Stimulated activated CD8-positive, alpha-beta memory T cell treated with anti-CD3 and anti-CD28 coated beads, Interleukin-4, amount 100 ng/mL, for 24 hours (primary cell): ENCODE measurements at places on chromosomes 5 and 9.

- peak; percentile 46 for DNase-seq
Observed at GRCh38 chr9:132169672-132170392, 8.0 kb downstream of the NTNG2 start.

DNA sequence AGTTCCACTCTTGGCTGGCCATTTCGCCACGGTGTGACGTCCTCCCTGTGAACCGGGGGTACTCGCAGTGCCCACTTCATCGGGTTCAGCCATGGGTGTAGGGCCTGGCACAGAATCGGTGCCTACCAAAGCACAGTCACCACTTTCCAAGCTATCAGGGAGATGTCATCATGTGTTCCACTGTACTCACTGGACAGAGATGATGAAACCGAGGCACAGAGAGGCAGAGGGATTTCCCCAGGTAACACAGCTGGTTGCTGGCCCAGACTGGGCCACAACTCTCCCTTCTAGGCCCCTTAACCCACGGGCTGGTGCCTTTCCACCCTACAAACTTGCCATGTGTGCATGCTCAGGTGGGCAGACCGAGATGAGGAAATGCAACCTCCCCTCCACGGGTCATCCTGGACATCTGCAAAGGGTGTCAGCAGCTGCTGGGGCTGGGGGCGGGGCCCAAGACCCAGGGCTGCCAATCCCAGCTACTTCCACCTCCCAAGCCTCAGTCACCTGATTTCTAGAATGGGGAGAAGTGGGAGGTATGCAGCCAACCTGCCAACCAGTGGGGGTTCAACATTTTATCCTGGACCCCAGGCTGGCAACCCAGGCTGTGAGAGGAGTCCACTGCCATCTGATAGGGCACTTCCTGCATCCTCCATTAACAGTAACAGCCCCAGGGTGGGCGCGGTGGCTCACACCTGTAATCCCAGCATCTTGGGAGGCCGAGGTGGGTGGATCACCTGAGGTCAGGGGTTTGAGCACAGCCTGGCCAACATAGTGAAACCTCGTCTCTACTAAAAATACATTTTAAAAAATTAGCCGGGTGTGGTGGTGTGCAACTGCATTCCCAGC lies 893 bp upstream of the SH2D3C start:
- peak; percentile 34 for DNase-seq

GRCh38 chr5:126852091-126852571 lies 75.2 kb downstream of the LMNB1 start:
- DNase-seq, result no peak

- DNase-seq, result no peak
Observed at GRCh38 chr9:84819491-84819991, 150.0 kb downstream of the NTRK2 start.

DNA sequence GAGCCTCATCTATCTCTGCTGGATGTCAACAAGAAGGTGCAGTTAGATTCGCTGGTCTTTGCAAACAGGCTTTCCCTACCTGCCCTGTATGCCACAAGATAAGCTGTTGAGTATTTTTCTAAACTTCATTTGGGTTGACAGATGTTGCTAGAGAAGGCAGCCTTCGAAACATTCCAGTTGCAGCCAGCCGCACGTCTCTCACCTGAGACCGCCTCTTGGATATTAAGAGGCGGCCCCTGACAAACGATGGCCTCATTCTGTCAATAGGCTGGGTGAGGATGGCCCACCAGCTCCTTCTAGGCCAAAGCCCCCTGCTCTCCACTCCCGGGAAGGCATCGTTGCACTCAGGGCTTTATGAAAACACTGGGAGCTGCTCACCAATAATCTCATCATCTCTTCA lies 181.6 kb downstream of the DAB2IP start:
- no peak for DNase-seq

- no peak for DNase-seq
Observed at GRCh38 chr9:37340961-37341360, 81.5 kb upstream of the GRHPR start.

GRCh38 chr9:70668751-70669150 lies 254.3 kb upstream of the KLF9 start:
- DNase-seq, result no peak

DNA sequence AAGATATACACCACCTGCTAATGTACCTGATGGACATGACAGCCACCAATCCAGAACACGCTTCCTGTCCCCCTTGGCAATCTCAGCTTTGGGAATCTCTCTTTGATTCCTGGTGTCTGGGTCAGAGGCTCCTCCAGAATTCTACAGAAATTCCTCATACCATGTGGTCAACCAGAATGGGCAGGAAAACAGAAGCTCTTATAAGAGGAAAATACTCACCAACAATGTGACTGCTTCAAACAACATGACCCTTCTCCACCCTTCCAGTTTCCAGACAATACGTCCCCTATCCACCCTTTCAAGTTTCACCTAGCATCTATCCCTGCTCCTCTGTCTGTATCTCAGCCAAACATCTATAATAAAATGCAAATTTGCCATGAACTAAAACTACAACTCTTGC lies 247.2 kb downstream of the DENND1A start:
- no peak for DNase-seq

- DNase-seq, result no peak
Observed at GRCh38 chr5:5560016-5560415, 137.5 kb downstream of the ICE1 start.

DNA sequence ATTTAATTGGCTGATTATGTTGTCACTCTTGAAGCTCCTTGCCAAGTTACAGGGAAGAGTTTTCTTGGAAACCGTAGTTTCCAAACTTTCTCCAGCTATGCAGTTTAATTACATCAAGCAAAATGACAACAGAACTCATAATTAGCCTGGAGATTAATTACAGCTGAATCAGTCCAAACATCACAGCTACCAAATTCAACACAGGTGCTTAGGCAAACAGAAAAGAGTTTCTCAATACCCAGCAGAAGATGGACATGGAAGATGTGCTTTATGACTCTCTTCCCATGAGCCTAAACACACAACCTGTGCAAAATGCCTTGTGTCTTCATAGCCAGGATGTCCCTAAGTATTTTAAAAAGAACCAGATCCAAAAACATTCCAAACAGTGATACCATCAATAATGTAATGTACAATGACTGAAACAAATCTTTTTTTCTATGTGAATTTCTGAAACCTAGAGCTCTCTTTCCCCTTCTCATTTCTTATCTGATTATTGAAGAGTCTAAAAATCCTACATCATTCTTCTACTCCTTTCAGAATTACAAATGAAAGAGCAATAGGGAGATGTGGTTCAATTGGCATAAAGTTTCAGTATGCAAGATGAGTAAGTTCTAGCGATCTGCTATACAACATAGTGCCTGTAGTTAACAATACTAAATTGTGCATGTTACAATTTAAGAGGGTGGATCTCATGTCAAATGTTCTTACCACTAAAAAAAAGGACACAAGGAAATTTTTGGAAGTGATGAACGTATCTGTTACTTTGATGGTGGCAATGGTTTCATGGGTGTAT lies 124.3 kb downstream of the RASEF start:
- DNase-seq, result no peak

DNA sequence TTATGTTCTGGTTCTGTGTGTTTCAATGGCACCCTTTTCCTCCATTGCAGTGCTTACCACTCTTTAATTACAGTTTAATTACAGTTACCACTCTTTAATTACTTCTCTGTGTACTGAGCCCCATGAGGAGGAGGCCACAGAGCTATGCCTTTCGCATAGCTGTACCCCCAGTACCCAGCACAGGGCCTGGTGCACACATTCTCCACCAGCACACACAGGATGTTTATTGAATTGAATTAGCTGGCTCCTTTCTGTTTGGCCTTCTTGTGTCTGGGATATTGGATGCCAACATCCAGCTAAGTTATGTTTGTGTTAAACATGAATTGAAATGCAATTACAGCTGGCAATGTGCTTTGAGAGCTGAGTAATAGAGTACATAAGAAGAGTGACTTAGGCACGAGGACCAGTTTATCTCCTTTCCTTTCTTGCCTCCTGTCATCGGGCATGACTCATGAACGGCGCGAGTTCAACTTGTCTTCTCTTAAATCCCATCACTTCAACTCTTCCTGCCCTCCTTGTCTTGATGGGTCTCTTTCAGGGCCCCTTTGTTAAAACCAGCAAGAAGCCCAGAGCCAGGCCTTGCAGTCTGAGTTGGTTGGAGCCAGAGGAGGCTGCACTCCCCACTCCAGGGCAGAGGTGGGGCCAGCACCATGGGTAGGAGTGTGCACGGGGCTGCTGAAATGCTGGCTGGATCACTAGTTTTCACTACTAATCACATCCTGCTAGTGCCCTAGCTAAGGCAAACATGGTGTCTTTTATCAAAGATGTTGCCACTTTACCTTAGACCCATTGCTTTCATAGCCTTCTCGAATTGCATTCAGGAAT lies 37.4 kb downstream of the MVB12B start:
- no peak for DNase-seq

DNA sequence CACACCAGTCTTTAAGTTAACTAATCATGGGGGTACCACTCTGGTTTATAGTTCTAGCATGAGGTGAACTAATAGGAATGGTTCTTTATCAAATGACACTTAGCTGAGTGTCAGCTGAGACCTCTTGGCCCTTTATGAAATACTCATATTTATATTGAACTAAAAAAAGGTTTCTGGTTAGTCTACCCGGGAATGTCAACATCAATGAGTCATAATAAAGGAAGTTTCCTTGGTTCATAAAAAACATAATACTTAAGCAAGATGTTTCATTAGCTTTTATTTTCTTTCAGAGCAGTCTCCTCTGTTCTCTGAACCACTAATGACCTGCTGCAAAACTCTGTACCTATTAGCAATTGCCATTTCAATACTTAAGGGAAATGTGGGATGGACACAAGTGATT lies 13.7 kb downstream of the DAB2 start:
- no peak for DNase-seq

DNA sequence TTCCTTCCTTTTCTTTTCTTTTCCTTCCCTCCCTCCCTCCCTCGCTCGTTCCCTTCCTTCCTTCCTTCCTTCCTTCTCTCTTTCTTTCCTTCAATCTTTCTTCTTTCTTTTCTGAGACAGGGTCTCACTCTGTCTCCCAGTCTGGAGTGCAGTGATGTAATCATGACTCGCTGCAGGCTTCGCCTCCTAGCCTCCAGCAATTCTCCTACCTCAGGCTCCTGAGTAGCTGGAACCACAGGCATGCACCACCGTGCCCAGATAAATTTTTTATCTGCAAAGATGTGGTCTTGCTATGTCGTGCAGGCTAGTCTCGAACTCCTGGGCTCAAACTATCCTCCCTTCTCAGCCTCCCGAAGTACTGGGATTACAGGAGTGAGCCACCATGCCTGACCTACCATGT lies 81.4 kb downstream of the SPATA31C2 start:
- no peak for DNase-seq

GRCh38 chr9:14087576-14087975 lies 226.4 kb downstream of the NFIB start:
- no peak for DNase-seq

DNA sequence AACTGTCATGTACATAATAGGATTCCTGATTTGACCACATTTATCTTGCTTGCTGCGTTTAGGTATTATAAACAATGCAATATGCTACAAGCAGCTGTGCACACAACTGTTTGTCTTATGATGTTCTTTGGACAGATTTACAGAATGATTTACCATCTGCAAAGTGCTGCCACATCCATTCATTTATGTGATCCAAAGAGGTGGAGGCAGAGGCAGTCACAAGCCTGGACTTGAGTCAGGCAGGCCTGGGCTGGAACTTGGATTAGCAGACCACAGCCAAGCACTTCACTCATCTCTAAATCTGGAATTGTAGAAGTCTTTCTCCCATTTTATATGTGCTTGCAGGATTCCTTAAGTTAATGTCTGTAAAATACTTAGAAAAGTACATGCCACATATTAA lies 149.0 kb downstream of the INSYN2B start:
- no peak for DNase-seq

GRCh38 chr5:170192829-170193228 lies 40.0 kb upstream of the C5orf58 start:
- DNase-seq, result no peak

GRCh38 chr5:78638423-78638822 lies 10.1 kb downstream of the LHFPL2 start:
- DNase-seq, result no peak

DNA sequence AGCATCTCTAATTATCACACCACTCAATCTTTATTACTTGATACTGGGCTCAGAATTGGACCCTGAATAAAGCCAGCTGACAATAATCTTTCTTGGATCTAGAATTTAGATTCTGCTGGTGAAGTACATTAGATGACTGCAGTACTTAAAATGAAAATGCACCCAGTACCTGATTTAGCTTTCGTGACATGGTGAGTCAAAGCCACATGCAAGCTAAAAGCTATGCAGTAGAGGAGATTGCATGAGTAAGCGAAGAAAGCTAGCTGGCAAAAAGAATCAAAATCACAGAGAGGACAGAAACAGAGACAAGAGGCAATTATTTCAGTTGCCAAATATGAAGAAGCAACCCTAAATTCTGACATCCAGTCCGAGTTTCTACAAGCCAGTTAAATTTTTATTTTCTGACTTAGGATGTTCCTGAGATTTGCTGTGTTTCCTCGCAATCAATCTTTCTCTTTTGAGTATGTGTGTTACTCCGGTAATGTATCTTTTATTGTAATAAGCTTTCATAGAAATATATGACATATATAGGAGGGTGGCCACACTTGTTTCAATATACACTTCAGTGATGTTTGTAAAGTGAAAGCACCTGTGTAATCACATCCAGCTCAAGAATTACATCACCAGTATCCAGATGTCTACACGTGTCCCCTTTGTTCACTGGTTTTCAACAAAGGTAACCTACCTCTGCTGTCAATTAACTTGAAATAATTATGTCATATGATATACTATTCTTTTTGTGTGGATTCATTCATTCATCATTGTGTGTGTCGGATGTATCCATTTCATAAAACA lies 101.7 kb downstream of the CDH18 start:
- no peak for DNase-seq

DNA sequence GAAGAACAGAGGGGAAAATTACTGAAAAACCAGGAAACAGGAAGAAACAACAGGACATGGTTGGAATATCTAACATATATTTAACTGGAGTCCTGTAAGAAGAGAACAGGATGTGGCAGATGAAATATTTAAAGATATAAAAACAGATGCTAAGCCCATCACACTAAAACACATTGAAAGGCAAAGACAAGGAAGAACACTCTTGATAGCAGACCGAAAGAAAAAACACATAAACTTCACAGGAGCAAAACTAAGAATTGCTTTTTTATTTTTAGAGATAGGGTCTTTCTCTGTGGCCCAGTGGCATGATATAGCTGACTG lies 324.4 kb upstream of the ARRDC3 start:
- DNase-seq, result no peak

GRCh38 chr9:129072171-129072570 lies 8.7 kb upstream of the DOLPP1 start:
- DNase-seq, result no peak

DNA sequence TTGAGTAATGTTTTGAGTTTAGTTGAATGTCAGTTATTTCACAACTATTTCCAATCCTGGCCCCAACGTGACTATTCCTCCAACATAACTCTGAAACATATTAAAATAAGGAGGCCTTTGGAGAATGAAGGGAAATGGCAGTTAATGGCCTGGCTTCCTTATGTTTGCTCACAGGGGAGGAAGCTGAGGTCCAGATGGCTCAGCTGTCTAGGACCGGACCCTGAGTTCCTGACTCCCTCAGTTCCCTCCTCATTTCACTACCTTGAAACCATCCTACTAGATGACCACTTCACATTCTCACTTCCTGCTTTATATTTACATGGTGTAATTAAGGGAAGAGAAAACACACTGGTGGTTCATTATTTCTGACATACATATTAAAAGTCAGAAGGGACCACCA lies 6.6 kb downstream of the OTULINL start:
- DNase-seq, result no peak
